ENCODE measurements at places on chromosomes 11 and 22.

DNA sequence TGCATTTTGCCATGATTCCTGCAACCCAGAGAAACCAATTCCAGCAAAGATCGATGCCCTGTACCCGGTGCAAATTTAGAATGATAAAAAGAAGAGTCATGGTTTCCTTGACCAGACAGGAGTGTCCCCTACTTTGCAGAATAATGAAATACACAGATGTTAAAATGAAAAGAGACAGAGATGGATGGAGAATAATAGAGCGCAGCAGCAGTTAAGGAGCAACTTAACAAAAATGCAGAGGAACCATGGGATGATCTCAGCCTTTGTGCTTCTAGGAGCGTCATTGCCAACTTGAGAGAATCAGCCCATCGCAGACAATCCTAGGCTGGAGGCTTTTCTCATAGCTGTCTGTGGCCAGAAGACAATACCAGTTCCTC lies 127.1 kb downstream of the LDLRAD3 start:
- no peak for DNase-seq

GRCh38 chr22:45499746-45500145 lies 2.9 kb upstream of the FBLN1 start:
- DNase-seq, result no peak

DNA sequence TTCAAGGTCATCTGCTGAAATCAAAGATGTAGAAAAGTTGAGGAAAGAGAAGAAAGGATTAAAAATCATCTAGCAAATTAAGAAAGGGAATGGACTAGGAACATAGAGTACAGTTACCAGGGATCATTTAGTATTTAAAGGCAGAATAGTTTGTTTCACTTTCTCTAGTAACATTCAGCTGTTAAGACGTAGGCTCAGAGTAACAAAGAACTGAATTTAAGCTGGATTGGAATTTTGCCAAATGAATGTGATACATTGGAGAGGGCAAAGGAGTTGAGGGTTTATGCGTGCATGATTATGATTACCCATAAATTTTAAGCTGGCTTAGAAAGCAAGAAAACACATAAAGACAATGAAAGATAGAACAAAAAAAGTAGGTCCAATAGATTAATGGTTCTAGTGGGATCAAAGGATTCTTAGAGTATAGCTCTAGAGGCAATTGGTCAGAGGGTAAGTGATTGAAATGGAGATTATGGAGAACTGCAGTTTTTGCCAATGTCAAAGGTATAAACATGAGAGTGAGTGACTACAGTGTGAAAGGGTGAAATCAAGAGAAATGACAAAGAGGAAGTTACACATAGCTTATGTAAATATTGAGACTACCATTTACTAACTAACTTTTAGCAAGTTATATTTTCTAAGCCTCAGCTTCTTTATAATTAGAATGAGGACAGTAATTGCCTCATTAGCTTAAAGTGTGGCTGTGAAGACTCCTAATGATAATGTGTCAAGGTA lies 190.0 kb downstream of the GRIA4 start:
- no peak for DNase-seq

DNA sequence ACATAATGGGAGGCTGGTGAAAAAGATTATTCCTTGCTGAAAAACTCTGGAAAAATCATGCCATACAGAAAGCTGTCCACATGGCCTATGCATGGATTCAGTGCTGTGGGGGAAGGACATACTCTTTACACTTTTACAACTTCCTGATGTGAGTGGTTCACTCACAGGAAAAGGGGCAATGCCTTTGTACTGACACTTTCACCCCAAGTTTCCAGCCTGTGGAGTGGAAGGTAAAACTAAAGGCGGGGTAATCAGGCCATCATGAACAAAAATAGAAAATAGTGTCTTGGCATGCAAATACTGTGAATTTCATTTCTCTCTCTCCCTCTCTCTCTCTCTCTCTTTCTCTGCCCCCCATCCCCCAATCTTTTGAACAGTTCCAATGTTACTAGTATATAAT lies 281.8 kb downstream of the ETS1 start:
- no peak for DNase-seq

GRCh38 chr22:41830174-41830573 lies 2.7 kb upstream of the SREBF2 start:
- DNase-seq, result no peak

GRCh38 chr11:64536396-64536941 lies 54.6 kb upstream of the SLC22A12 start:
- DNase-seq, result no peak

GRCh38 chr11:92246630-92247029 lies 22.0 kb downstream of the FAT3 start:
- no peak for DNase-seq

DNA sequence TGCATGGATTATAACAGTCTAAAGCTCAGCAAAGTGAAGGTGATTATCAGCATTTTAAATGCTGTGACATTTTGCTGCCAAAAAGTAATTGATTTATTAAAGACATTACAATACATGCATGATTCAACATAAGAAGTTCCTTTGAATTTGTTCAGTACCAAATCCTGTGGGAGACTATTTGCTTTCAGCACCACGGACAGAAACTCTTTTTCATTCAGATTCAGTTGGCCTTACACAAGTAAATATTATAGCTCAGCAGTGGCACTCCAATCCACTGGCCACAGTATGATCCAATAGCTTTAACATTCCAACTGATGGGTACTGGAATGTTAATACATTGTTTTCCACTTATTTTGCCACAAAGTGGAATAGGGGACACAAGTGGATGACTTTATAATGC lies 806.7 kb downstream of the NTM start:
- no peak for DNase-seq

DNA sequence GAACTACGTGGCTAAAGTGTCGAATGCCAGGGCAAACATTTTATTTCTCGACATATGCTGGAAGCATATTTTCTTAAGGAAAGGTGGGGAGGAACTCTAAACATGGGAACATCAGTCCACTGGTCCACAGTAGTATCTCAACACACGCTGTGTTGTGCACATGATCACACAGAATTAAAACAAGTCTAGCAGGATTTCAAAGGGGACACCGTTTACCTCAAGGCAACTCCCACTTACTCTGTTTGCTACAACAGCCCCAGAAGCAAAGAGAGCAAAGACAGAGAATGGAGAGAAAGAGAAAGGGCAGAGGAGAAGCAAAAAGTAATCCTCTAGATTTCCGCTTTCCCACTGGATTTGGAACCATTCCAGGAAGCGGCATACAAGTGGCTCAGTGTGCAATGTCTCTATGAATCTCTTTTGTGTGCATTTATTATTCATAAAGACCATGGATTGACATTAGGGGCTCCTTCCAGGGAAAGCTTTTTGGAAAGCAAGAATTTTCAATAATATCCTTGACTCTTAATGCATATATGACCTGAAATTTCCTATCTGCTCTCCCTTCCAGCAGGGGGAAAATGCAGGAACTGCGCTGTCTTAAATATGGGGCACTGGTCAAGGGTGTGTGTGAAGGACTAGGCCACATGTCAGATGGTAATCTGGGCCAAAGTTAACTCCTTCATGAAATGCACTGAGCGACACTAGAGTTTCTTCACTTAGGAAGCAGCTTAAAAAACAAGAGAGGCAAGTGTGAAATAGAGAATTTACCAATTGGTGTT lies 34.8 kb upstream of the CCDC34 start:
- no peak for DNase-seq

DNA sequence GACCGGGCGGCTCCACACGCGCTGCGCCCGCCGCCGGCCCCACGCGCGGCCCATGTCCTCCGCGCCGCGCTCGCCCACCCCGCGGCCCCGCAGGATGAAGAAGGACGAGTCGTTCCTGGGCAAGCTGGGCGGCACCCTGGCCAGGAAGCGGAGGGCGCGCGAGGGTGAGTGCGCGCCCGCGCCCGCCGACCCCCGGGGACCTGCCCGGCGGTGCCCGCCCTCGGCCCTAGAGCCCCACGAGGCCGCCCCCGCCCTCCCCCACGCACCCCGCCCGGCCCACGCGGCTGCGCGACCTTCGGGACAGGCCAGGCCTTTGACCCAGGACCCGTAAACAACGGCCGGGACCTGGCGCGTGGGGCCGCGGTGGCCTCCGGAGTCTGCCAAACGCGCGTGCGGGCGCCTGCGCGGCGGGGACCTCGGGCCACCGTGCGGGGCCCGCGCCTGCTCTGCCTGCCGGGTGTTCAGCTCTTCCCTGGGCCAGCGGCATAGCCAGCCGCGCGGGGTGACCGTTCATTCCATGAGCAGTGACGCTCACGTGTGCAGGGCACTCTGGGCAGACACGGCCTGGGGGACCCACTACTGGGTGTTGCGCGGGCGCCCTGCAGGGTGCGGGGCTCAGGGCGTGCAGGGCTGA lies at the start of gene PARVB:
Gene PARVB, plus strand, starts transcription at position 15 of the 634 bp plus-strand sequence. Its CDS starts 38 bp downstream, at position 53.
- DNase-seq, result no peak

DNA sequence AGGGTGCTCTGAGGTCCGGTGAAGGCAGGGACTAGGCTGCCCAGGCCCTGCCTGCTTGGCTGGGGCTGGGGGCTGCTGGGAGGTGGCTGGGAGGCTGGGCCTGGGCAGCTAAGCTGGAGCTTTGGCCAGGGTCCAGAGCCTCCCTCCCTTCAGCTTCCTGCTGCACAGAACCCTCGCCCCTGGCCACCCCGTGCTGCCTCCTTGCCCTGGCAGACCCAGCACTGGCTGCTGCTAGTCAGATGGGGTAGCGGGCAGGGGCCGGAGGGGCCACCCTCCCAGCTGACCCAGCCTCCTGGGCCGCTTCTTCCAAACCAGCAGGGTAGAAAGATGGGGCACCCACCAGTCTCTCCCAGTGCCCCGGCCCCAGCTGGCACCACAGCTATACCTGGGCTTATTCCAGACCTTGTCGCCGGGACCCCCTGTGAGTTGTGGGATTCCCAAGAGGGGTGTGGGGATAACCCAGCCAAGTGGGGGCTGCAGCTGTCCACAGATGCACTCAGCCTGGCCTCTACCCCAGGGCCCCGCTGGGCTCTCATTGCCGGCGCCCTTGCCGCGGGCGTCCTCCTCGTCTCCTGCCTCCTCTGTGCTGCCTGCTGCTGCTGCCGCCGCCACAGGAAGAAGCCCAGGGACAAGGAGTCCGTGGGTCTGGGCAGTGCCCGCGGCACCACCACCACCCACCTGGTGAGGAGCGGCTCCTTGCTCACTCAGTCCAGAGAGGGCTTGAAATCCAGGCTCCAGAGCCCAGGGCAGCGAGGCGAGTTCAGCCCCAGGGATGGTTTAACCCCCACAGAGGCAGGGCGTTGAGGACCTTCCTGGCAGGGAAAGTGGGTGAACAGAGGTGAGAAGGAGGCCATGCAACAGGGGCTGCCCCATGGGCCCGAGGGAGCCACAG lies at the start of gene SYT8:
Gene SYT8, plus strand, starts transcription at position 212 of the 892 bp plus-strand sequence. Its CDS starts 116 bp downstream, at position 328.
- DNase-seq, result no peak

DNA sequence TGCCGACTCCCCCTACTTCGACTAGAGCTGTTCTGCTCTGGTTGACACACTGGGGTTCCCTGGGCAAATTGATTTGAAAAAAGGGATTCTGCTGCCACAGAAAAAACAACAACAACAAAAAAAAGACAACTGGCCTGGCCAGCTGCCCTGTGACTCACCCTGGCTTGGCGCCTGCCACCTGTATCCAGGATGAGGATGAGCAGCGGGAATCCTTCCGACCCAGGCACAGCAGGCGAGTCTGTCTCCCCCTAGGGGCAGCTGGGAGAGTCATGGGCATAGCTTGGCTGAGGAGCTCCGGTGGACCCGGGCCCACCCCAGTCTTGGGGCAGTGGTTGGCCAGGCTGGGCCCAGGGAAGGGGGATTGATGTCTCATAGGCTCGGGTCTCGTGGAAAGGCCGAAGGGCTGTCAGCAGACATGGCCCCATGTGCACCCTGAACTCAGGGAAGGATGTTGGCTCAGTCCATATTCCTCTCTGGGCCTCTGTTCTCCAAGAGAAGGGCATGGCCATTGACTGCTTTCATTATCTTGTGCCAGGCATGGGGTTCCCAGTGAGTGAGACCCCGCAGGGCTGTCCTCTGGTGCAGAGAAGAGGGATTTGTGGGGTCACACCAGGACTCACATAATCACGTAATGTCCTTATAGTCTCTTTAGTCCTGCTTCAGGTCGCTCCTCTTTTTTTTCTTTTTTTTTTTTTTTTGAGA lies 10.4 kb upstream of the SUN2 start:
- DNase-seq, result no peak

DNA sequence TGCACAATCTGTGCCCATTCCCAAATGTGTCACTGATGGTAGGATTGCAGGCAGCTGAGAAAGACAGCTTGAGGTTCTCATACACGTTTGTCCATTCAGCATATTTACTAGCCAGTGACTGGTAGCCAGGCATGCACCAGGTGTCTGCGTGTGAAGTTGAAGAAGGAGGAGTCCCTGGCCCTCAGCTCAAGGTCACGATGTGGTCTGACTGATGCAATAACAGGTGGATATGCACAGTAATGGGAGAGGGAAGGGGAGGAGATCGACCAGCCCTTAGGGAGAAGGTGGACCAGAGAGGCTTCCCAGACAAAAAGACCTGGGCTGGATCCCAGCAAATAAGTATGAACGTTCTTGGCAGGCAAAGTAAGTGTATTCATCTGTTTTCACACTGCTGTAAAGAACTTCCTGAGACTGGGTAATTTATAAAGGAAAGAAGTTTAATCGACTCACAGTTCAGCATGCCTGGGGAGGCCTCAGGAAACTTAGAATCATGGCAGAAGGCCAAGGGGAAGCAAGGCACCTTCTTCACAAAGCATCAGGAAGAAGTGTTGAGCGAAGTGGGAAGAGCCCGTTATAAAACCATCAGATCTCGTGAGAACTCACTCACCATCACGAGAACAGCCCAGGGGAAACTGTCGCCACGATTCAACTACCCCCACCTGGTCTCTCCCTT lies 96.0 kb downstream of the MN1 start:
- DNase-seq, result no peak

- no peak for DNase-seq
Observed at GRCh38 chr11:128796270-128796669, 70.8 kb downstream of the KCNJ1 start.

GRCh38 chr11:30960387-30960992 lies 374.3 kb upstream of the MPPED2 start:
- DNase-seq, result no peak

- no peak for DNase-seq
Observed at GRCh38 chr11:75565221-75565814, 3.3 kb downstream of the SERPINH1 start.

- DNase-seq, result no peak
Observed at GRCh38 chr11:78798663-78799062, 224.0 kb upstream of the NARS2 start.

- DNase-seq, result no peak
Observed at GRCh38 chr11:117560780-117561530, 233.3 kb downstream of the CEP164 start.

DNA sequence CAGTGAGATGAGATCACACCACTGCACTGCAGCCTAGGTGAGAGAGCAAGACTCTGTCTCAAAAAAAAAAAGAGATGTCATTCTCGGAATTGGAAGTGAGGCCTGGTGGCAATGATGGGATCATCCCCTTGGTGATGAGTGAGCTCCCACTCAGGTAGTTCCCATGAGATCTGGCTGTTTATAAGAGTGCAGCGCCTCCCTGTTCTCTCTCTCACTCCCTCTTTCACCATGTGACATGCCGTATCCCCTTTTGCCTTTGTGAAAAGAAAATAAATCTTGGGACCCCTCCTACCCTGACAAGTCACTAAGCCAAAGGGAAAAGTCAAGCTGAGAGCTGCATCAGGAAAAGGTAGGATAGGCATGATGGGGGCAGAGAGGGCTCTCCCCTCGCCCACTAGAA lies 28.8 kb downstream of the ZNF70 start:
- no peak for DNase-seq

GRCh38 chr11:85021058-85021457 lies 606.1 kb downstream of the DLG2 start:
- no peak for DNase-seq

- DNase-seq, result no peak
Observed at GRCh38 chr22:42313804-42314581, 43.5 kb upstream of the TCF20 start.

GRCh38 chr11:67599149-67599548 lies 7.6 kb upstream of the NDUFV1 start:
- no peak for DNase-seq

Data from stimulated activated CD8-positive, alpha-beta memory T cell treated with anti-CD3 and anti-CD28 coated beads, Interleukin-7, amount 100 ng/mL, for 1 hour (primary cell).